ENCODE measurements at places on chromosomes 5 and 9. TPM values are rescaled to one million over a fixed set of nuclear protein-coding genes. Genes with fewer than 3 reads are reported as not detected.

FBP1 gene
- 22.0 TPM for polyA plus RNA-seq

RNF183 gene
- polyA plus RNA-seq = not detected

S1PR3 gene
- 0.20 TPM for polyA plus RNA-seq

NOXA1 gene
- 1.4 TPM for polyA plus RNA-seq

NUTM2G gene
- polyA plus RNA-seq = not detected

RAB3C gene
- polyA plus RNA-seq = not detected

ADAMTS12 gene
- not detected for polyA plus RNA-seq

TMEM215 gene
- not detected for polyA plus RNA-seq

BHMT gene
- not detected for polyA plus RNA-seq

GRCh38 chr9:35180801-35181200, 19.0 kb downstream of the UNC13B start:
- H3K27me3 ChIP-seq = no peaks in the 10 kb centered on the region
- no peak overlapping the region for H3K27ac ChIP-seq
- no peak for DNase-seq
- H3K4me3 ChIP-seq = no peak overlapping the region

DNA sequence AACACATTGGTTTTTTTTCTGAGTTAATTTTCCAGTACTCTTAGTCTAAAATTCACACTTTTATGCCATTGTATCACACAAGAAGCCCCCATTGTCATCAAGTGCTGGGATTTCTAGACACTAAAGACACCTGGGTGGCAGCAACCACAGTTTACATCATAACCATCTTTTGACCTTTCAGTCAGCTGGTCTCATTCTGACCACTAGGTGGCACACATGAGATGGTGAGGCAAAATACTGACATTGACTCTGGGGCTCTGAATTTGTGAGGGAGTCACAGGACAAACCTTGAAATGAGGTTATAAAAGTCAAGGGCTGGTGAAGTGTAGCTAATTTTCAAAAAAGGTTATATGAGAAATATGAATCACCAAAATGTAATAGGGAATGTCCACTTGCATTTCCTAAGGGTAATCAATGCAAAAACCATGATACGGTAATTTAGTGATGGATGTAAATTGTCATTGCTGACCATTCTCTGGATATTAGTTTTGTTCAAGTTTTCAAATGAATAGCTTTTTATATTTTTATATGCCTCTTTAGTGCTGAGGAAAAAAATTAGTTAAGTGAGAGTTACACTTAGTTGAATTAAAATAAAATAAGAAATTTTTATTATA, 229.4 kb downstream of the DMAC1 start:
- no peaks in the 10 kb centered on the region for H3K36me3 ChIP-seq
- no peaks in the 10 kb centered on the region for H3K27me3 ChIP-seq
- no peak overlapping the region for H3K27ac ChIP-seq
- H3K4me1 ChIP-seq = no peaks in the 10 kb centered on the region
- peak; percentile 56 for DNase-seq
- H3K4me3 ChIP-seq = no peak overlapping the region

DNA sequence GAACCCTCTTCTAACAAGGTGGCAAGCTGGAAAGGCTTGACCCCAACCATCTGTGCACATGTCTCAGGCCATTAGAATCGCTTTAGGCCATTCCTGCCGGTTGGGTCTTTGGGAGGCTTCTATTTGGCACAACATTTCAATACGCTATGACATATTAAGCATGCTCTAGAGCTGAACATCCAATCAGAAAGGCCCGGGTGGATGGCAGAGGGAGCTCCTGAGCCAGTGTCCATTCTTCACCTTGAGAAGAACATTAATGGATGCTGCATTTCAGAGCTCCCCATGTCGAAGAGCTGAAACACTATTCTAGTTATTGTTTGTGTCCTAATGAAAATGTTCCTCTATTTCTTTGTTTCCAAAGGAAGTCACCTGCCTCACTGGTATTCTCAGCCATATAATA, 12.8 kb downstream of the SPATA9 start:
- H3K27ac ChIP-seq = no peak overlapping the region
- no peaks in the 10 kb centered on the region for H3K4me1 ChIP-seq
- DNase-seq = no peak
- no peak overlapping the region for H3K4me3 ChIP-seq

GRCh38 chr5:9265441-9266287, 280.2 kb downstream of the SEMA5A start:
- H3K27ac ChIP-seq = no peak overlapping the region
- peaks cover 2% of the 10 kb centered on the region for H3K27me3 ChIP-seq
- H3K4me3 ChIP-seq = no peak overlapping the region
- DNase-seq = no peak
- H3K4me1 ChIP-seq = no peaks in the 10 kb centered on the region
- no peaks in the 10 kb centered on the region for H3K36me3 ChIP-seq

- H3K4me3 ChIP-seq = no peak overlapping the region
- no peaks in the 10 kb centered on the region for H3K4me1 ChIP-seq
- peaks cover 1% of the 10 kb centered on the region for H3K27me3 ChIP-seq
- no peak overlapping the region for H3K27ac ChIP-seq
These were observed 265.8 kb upstream of the CLINT1 start for GRCh38 chr5:158124606-158125316.

- H3K4me3 ChIP-seq = no peak overlapping the region
- no peak for DNase-seq
- no peaks in the 10 kb centered on the region for H3K4me1 ChIP-seq
- H3K36me3 ChIP-seq = no peaks in the 10 kb centered on the region
These were observed 108.7 kb downstream of the MAST4 start for GRCh38 chr5:66704790-66705425.

GRCh38 chr5:40984884-40985283, 75.6 kb downstream of the C7 start:
- no peaks in the 10 kb centered on the region for H3K36me3 ChIP-seq
- H3K4me3 ChIP-seq = no peak overlapping the region
- DNase-seq = no peak
- peaks cover 4% of the 10 kb centered on the region for H3K27me3 ChIP-seq

DNA sequence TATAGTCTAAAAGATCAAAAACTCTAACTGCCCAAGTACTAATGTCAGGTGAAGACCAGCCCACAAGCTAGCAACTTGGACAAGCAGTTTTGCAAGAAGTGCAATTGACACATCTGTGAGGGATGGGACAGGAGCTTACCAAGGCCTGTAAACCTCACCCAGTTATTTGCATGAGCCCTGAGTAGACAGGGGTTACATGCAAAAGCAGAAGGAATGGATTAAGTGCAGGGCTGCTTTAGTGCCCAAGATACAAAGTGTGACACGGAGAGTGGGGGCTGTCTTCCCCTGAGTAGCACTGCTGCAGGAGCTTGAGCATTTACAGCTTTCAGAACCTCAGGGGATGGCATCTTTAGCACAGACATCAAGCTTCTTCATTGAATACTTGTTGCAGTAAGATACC, 286.7 kb downstream of the ELAVL2 start:
- peaks cover 3% of the 10 kb centered on the region for H3K36me3 ChIP-seq
- no peaks in the 10 kb centered on the region for H3K27me3 ChIP-seq
- DNase-seq = no peak
- H3K27ac ChIP-seq = no peak overlapping the region
- H3K4me1 ChIP-seq = no peaks in the 10 kb centered on the region

- H3K27me3 ChIP-seq = no peaks in the 10 kb centered on the region
- DNase-seq = no peak
- H3K27ac ChIP-seq = no peak overlapping the region
- no peaks in the 10 kb centered on the region for H3K4me1 ChIP-seq
- H3K4me3 ChIP-seq = no peak overlapping the region
- H3K36me3 ChIP-seq = no peaks in the 10 kb centered on the region
These were observed 12.1 kb upstream of the TLE4 start for GRCh38 chr9:79559495-79560181.

DNA sequence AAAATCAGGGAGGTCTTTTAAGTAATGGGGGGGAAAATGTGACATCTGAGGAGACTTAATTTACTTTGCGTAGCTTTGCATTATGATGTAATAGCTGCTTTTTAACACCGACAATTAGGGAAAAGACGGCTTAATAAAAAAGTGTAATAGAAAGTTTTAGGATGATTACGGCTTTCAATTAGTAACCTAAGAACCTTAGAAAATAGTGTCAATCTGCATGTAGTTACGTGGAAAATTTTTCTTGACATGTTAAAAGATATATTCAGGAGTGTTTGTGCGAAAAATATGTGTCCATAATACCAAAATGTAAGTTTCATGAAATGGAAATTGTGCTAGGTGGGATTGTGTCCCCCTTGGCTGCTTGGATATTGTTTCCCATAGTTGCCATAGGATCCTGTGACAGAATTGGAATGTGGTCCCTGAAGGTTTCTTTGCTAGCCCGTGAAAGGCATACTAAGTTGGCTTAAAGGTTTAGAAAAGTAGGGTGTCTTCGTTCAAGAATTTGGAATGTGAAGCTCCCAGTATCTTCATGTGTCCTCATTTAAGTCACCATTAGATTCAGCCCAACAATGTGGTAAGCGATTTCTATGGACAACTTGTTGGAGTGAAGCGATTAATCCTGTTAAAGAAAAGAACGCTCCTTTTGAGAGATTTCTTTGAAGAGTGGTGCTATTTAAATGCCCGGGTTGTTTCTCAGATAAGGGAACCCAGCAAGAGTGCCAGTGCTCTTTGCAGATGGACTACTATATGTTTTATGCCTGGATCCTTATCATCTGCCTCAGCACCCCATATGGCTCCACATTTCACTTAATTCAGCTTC, 2.0 kb downstream of the RGMB start:
- H3K4me1 ChIP-seq = peaks cover 34% of the 10 kb centered on the region
- no peak overlapping the region for H3K27ac ChIP-seq
- H3K36me3 ChIP-seq = no peaks in the 10 kb centered on the region
- peak overlapping the region; percentile 91 for H3K4me3 ChIP-seq

DNA sequence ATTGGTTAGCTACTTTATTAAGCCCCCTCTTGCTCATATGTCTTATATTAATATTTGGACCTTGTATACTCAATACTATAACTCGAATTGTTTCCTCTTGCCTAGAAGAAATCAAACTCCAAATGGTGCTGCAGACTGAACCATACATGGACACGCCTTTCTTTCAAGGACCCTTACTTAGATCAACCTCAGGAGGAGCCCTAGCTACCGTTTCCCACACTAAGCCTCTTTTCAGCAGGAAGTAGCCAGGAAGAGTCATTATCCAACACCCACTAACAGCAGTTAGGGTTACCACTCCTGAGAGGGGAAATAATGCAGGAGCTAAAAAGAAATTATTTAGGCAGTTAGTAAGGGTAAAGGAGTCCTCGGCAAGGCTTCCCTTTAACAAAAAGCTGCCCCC, 243.8 kb upstream of the PUM3 start:
- DNase-seq = no peak
- no peaks in the 10 kb centered on the region for H3K36me3 ChIP-seq
- no peaks in the 10 kb centered on the region for H3K27me3 ChIP-seq
- no peaks in the 10 kb centered on the region for H3K4me1 ChIP-seq

GRCh38 chr5:73215891-73216610, 43.1 kb downstream of the TMEM174 start:
- H3K4me3 ChIP-seq = peak overlapping the region; percentile 70
- no peak overlapping the region for H3K27ac ChIP-seq
- peak; percentile 52 for DNase-seq
- no peaks in the 10 kb centered on the region for H3K36me3 ChIP-seq
- H3K27me3 ChIP-seq = peaks cover 8% of the 10 kb centered on the region

DNA sequence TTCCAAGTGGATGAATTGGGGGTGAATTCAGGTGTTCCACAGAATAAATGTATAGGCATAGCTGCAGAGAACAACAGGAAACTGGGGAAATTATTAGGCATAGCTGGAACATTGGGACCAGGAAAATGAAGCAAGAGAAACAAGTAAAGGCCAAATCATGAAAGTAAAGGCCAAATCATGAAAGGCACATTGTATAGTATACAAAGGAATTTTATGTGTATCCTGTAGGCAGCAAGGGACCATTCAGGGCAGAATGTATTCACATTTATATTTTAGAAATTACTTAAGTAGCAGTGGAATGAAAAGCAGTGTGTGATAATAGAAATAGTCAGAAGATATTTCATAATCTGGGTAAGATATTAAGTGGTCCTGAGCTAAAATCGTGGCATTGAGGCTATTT, 127.3 kb upstream of the GRHPR start:
- peaks cover 9% of the 10 kb centered on the region for H3K36me3 ChIP-seq
- H3K27ac ChIP-seq = no peak overlapping the region
- peaks cover 25% of the 10 kb centered on the region for H3K4me1 ChIP-seq
- no peaks in the 10 kb centered on the region for H3K27me3 ChIP-seq
- H3K4me3 ChIP-seq = no peak overlapping the region

DNA sequence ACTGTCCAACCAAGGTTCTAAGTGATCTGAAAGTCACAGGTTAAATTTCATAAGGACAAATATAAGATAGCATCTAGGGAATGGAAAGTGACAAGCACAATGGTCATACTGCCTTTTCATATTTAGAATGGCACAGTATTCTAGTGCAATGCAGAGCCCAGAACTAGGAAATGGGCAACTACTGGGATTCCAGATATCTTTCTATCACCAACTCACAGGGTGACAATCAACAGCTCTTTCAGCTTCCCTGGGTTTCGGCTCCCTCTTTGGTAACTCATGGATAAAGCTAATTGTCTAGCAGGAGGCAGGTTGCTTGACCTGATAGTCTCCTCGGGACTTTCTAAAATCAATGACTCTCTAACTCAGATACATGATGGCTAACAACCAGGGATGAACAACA, 60.4 kb downstream of the NR3C1 start:
- H3K4me1 ChIP-seq = peaks cover 54% of the 10 kb centered on the region
- no peaks in the 10 kb centered on the region for H3K27me3 ChIP-seq
- no peak overlapping the region for H3K27ac ChIP-seq

DNA sequence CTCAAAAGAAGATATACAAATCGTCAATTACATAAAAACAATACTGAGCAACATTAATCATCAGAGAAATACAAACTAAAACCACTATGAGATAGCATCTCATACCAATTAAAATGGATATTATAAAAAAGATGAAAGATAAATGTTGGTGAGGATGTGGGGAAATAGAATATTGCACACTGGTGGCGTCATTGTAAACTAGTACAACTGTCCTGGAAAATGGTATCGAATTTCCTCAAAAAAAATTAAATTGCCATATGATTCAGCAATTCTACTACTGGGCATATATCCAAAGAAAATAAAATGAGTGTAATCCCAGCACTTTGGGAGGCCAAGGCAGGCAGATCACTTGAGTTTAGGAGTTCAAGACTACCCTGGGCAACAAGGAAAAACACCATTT, 326.0 kb upstream of the FTMT start:
- no peaks in the 10 kb centered on the region for H3K27me3 ChIP-seq
- H3K4me3 ChIP-seq = no peak overlapping the region
- no peaks in the 10 kb centered on the region for H3K36me3 ChIP-seq
- no peak overlapping the region for H3K27ac ChIP-seq
- H3K4me1 ChIP-seq = no peaks in the 10 kb centered on the region

- no peak overlapping the region for H3K27ac ChIP-seq
- H3K27me3 ChIP-seq = no peaks in the 10 kb centered on the region
- H3K36me3 ChIP-seq = no peaks in the 10 kb centered on the region
- H3K4me1 ChIP-seq = no peaks in the 10 kb centered on the region
- H3K4me3 ChIP-seq = no peak overlapping the region
These were observed 174.7 kb downstream of the CACNA1B start for GRCh38 chr9:138052322-138052615.

DNA sequence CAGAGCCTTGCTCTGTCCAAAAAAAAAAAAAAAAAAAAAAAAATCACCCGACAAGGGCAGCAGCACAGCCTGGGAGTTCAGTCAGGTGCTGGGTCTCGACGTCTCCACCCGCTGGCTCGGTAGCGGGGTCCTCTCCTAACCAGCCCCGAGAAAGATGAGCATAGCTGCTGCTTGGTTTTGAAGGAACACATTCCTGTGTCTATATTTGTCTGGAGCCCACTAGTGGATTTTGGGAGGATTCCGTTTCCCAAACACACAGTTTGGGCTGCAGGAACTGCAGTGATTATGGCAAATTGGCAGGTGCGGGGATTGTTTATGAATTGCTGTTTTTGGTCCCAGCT, 1.2 kb downstream of the OTULINL start:
- peaks cover 3% of the 10 kb centered on the region for H3K36me3 ChIP-seq
- no peak for DNase-seq
- H3K27ac ChIP-seq = peak overlapping the region; percentile 87

GRCh38 chr9:23044549-23044948, 597.9 kb downstream of the DMRTA1 start:
- no peaks in the 10 kb centered on the region for H3K27me3 ChIP-seq
- no peaks in the 10 kb centered on the region for H3K4me1 ChIP-seq
- no peak for DNase-seq

All from immature natural killer cell (primary cell).